Type B pancreatic cell (in vitro differentiated cells): ENCODE measurements at places on chromosomes 16 and 17. TPM values are rescaled to one million over a fixed set of nuclear protein-coding genes. Genes with fewer than 3 reads are reported as not detected.

ALOX15B gene
- not detected in 2 replicates for total RNA-seq

GRCh38 chr16:15690296-15690695, 40.3 kb downstream of the NDE1 start:
- DNase-seq = no peak

GRCh38 chr16:69171325-69172084, 15.5 kb upstream of the SNTB2 start:
- no peak for DNase-seq

GRCh38 chr16:17370731-17371285, 100.0 kb downstream of the XYLT1 start:
- no peak for DNase-seq

KCNJ12 gene
- total RNA-seq = 0.59 and 2.2 TPM in 2 replicates

PKMYT1 gene
- total RNA-seq = 25.1 and 42.3 TPM in 2 replicates

DNA sequence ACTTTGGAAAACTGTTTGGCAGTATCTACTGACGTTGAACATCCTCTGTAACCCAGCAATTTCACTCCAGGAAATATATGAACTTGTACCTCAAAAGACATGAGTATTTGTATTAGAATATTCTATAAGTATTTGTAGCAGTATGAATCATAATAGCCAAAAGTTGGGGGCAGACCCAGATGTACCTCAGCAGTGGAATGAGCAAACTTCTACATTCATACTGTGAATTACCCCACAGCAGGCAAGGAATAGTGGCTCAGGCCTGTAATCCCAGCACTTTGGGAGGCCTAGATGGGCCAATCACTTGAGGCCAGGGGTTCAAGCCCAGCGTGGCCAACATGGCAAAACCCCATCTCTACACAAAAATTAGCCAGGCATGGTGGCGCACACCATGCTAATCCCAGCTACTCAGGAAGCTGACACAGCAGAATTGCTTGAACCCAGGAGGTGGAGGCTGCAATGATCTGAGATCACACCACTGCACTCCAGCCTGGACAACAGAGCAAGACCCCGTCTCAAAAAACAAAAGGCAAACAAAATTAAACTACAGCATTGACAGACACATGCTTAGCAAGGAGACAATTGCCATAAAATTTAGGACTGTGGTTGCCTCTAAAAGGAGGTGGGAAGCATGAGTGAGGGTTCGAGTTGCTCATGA, 11.2 kb upstream of the HELZ start:
- no peak for DNase-seq

GRCh38 chr17:75559958-75560533, 27.6 kb upstream of the MYO15B start:
- DNase-seq = no peak
